ENCODE measurements at places on chromosomes 12 and 14.

- no peak for DNase-seq
These were observed 34.5 kb downstream of the USP44 start for GRCh38 chr12:95516757-95517156.

DNA sequence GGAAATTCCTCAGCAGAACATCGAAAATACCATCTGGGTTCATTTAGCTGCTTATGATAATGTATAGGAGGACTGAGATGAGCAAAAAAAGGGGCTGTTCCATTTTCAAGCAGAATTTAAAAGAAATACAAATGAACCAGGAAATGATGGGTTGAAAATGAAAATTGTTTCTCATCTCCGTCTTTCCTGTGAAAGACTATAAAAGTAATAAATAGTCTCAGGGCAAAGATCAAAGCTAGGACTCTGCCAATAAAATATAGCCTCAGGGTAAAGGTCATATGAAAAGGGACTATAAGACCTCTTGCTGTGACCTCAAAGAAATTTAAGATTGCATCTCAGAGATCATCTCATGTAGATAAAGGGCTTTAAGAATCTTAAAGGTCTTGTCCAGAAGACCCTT, 478.0 kb downstream of the BTG1 start:
- no peak for DNase-seq

GRCh38 chr14:59301354-59301753, 112.9 kb downstream of the DAAM1 start:
- DNase-seq = peak; percentile 9

DNA sequence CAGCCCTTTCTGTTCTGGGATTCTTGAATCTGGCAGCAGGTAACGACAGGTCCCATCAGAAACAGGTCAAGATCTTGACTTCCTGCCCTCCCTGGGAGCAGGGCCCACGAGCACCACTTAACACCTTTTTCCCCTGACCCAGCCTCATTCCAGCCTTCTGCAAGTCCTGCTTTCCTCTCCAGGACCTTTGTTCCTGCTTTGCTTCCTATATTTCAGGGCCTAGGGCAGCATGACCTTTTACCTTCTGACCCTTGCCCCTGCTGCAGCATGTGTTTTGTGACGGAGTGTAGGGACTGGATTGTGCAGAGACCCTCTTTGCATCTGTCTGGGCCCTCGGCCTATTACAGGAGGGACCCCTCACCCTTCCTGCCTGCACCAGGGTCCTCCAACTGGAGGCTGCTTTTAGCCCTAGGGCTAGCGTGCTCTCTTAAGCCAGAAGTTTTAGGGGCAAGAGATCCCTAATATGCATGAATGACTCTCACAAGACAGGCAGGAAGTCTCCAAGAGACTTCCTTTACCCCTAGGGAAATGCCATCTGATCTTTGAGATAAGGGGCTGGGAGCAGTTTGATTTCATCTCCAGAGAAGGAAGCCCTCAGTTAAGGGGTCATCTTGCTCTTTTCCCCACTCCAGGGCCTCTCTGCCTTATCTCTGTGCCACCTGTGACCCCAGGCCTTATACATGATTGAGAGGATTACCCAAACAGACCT, 209.4 kb upstream of the BCL2L14 start:
- DNase-seq = no peak

GRCh38 chr14:57182760-57183503, 85.8 kb downstream of the EXOC5 start:
- DNase-seq = no peak
